ENCODE measurements at places on chromosomes 13 and 19.

DNA sequence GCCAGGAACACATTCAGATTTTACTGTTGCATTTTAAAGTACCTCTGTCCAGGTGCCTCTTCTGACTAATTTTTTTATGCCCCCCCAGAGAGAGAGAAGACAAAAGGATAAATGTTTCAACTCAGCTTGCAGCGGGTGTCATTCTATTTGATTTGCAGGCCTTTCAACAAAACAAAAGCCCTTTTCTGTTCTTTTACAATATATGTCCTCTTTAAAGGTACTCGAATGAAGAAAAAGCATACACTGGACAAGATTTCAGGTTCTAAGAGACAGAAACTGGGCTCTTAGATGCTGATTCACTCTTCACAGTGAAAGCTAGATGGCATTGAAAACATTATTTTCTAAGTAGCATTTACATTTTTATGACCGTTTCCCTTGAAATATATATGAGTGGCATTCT lies 2.9 kb upstream of the FRY start:
- DNase-seq = no peak

- DNase-seq = no peak
These were observed 688.6 kb upstream of the SLITRK1 start for GRCh38 chr13:84570831-84571230.

- DNase-seq = no peak
These were observed 30.3 kb upstream of the SEMA6B start for GRCh38 chr19:4589579-4590410.

- DNase-seq = no peak
These were observed 12.8 kb upstream of the DOCK9 start for GRCh38 chr13:98990701-98991100.

Data from caudate nucleus (tissue), 63 donors.